Placental pericyte (primary cell): ENCODE measurements at places on chromosomes 13 and 19. TPM values are rescaled to one million over a fixed set of nuclear protein-coding genes. Genes with fewer than 3 reads are reported as not detected.

Gene SPIB
- total RNA-seq, result 0.29 TPM in 1 of 2 replicates, not detected in the other

Gene ZNF582
- total RNA-seq, result 1.1 and 2.2 TPM in 2 replicates

Gene MEF2B
- 0.22 TPM in 1 of 2 replicates, not detected in the other for total RNA-seq

Gene ZNF584
- 22.0 and 23.2 TPM in 2 replicates for total RNA-seq

Gene ZNF541
- not detected in 2 replicates for total RNA-seq

Gene EHD2
- 112 and 162 TPM in 2 replicates for total RNA-seq

Gene PPAN
- 24.5 and 56.1 TPM in 2 replicates for total RNA-seq

Gene IGSF23
- not detected in 2 replicates for total RNA-seq

Gene C1QTNF9
- not detected in 2 replicates for total RNA-seq

Gene LYPD4
- total RNA-seq, result not detected in 2 replicates

Gene LRP3
- total RNA-seq, result 19.5 and 26.9 TPM in 2 replicates

Gene RETN
- total RNA-seq, result not detected in 2 replicates

Gene NBEA
- 4.0 and 5.9 TPM in 2 replicates for total RNA-seq

Gene KIR3DL2
- not detected in 2 replicates for total RNA-seq

Gene ERVV-1
- not detected in 2 replicates for total RNA-seq

Gene SCEL
- under 0.01 TPM in 1 of 2 replicates, not detected in the other for total RNA-seq

Gene FPR1
- 0.44 and 0.86 TPM in 2 replicates for total RNA-seq
